Activated T-helper 1 cell treated with anti-CD3 and anti-CD28 coated beads, Interleukin-12 subunit alpha, Interleukin-12 subunit beta, Interleukin-2, Interleukin-4 antibody, amounts not matched to agents 30 ng/mL and 10 ng/mL and 1 ng/mL, durations not matched to agents 14 hours and 24 hours and 36 hours (primary cell): ENCODE measurements at places on chromosomes 2 and 18. TPM values are rescaled to one million over a fixed set of nuclear protein-coding genes. Genes with fewer than 3 reads are reported as not detected.

The FAHD2A gene
- 33.2 and 34.9 TPM in 2 replicates for total RNA-seq

The RAB6C gene
- total RNA-seq: 0.07 TPM in 1 of 2 replicates, not detected in the other

The ABCG8 gene
- total RNA-seq: 0.13 TPM in 1 of 2 replicates, not detected in the other

The LOXHD1 gene
- not detected in 2 replicates for total RNA-seq

The SCN3A gene
- not detected in 2 replicates for total RNA-seq

The DSG2 gene
- 0.18 and 0.42 TPM in 2 replicates for total RNA-seq

DNA sequence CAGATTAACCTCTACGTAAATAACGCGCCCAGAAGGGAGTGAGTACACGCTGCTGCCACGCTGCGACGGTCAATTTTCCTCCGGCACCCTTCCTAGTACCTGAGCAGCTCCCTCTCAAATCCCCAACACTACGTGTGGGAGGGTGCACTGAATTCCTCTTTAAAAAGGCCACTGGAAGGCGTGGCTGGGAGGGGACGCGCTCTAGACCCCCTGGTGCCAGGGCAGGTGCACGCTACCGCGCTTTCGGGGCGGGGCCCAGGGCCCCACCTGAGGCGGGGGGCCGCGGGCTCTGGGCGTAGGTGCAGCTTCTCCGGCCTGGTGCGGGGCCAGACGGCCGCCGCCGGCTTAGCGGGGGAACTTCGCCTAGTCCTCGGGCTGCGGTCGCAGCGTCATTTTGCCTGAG is 668 bp upstream of the ANKRD12 start:
- peaks cover 41% of the 10 kb centered on the region for H3K36me3 ChIP-seq
- H3K4me1 ChIP-seq: peaks cover 49% of the 10 kb centered on the region
- H3K4me3 ChIP-seq: peak overlapping the region; percentile 94
- H3K27ac ChIP-seq: peak overlapping the region; percentile 99

- no peaks in the 10 kb centered on the region for H3K27me3 ChIP-seq
- H3K4me3 ChIP-seq: no peak overlapping the region
These were observed 73.1 kb upstream of the RPRM start for GRCh38 chr2:153551698-153552097.

- DNase-seq: no peak
- H3K4me3 ChIP-seq: no peak overlapping the region
- no peak overlapping the region for H3K27ac ChIP-seq
- H3K27me3 ChIP-seq: peaks cover under 1% of the 10 kb centered on the region
- H3K36me3 ChIP-seq: no peaks in the 10 kb centered on the region
These were observed 321.7 kb upstream of the REV1 start for GRCh38 chr2:99811544-99811943.

DNA sequence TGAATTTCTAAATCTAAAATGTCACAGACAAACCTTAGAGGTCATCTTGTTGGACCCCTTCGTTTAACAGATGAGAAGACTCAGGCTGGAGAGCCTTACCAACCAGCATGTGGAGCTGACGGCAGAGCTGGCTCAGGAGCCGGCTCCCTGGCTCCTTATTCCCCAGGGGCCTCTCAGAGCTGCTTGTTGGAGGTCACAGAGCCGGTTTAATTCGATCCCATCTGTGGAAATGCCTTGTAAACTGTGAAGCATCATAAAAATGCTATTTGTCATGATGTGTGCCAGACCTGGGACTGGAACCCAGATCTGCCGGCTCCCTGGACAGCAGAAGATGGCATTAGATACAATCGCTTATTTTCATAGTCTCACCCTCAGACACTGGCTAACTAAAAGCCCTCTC is 8.2 kb upstream of the CIB4 start:
- no peaks in the 10 kb centered on the region for H3K36me3 ChIP-seq
- H3K4me1 ChIP-seq: no peaks in the 10 kb centered on the region
- H3K27me3 ChIP-seq: peaks cover 11% of the 10 kb centered on the region
- DNase-seq: no peak
- no peak overlapping the region for H3K4me3 ChIP-seq

DNA sequence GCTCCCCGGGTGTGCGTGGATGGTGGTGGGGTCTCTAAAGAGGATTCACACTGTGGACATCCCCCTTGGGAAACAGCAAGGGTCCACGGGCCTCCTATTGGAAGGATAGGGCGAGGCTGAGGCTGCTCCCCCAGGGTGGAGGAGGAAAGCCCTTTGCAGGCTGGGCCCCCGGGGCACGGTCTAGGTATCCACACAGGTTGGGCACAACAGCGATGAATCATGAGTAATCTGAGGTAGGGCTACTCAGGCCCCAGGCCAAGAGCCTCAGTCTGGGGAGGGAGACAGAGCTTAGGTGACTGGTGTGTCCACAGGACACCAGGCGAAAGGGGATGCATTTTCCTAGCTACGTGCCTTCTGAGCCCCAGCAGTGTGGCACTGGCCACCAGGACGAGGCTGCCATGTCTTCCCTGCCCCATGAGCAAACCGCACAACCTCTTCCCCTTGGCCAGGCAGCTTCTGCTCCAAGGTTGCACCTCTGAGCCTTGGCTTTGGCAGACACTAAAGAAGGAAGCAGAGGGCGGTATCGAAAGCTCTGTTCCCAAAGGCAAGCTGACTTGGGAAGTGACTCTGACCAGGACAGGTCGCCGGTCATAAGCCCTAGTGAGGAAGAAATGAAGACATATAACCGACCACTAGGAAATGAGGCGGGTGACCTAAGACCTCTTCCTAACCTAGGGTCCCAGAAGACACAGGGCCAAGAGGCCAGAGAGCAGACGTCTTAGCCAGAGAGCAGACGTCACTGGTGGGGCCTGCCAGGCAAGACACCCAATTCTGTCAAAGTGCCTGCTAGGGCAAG is 14.6 kb upstream of the SEMA4C start:
- H3K27ac ChIP-seq: no peak overlapping the region
- no peak for DNase-seq
- no peak overlapping the region for H3K4me3 ChIP-seq
- H3K27me3 ChIP-seq: peaks cover 2% of the 10 kb centered on the region

GRCh38 chr2:161979490-161979889 is 94.5 kb downstream of the DPP4 start:
- DNase-seq: no peak
- H3K4me3 ChIP-seq: peak overlapping the region; percentile 72
- peaks cover 29% of the 10 kb centered on the region for H3K36me3 ChIP-seq

- H3K27me3 ChIP-seq: peaks cover 14% of the 10 kb centered on the region
- no peaks in the 10 kb centered on the region for H3K36me3 ChIP-seq
- no peak for DNase-seq
- H3K4me1 ChIP-seq: peaks cover 4% of the 10 kb centered on the region
- no peak overlapping the region for H3K27ac ChIP-seq
These were observed 73.4 kb downstream of the DTNA start for GRCh38 chr18:34783501-34783900.

GRCh38 chr2:130150181-130151144 is 5.6 kb upstream of the CCDC74B start:
- no peak overlapping the region for H3K4me3 ChIP-seq
- H3K36me3 ChIP-seq: peaks cover 2% of the 10 kb centered on the region
- H3K4me1 ChIP-seq: no peaks in the 10 kb centered on the region
- no peaks in the 10 kb centered on the region for H3K27me3 ChIP-seq
- DNase-seq: no peak
- H3K27ac ChIP-seq: no peak overlapping the region
